ENCODE measurements at places on chromosomes 1 and 21.

GRCh38 chr1:10774615-10775310 lies 21.7 kb downstream of the CASZ1 start:
- no peak for DNase-seq

GRCh38 chr1:12038356-12039163 lies 19.3 kb downstream of the MIIP start:
- no peak for DNase-seq

GRCh38 chr21:15031790-15032357 lies 32.9 kb downstream of the NRIP1 start:
- DNase-seq: no peak

DNA sequence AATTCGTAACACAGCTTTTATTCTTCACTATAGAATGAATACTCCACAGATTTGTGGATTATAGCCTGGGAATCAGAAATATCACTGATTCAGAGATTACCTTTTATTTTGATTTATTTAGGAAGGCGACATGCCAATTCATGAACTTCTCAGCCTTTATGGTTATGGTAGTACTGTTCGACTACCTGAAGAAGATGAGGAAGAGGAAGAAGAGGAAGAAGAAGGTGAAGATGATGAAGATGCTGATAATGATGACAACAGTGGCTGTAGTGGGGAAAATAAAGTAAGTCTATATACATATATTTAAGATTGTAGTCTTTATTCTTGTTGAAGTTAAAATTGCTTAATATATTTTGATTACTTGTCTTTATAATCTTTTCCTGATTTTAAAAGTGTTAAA lies 33.1 kb downstream of the MIER1 start:
- DNase-seq: no peak

DNA sequence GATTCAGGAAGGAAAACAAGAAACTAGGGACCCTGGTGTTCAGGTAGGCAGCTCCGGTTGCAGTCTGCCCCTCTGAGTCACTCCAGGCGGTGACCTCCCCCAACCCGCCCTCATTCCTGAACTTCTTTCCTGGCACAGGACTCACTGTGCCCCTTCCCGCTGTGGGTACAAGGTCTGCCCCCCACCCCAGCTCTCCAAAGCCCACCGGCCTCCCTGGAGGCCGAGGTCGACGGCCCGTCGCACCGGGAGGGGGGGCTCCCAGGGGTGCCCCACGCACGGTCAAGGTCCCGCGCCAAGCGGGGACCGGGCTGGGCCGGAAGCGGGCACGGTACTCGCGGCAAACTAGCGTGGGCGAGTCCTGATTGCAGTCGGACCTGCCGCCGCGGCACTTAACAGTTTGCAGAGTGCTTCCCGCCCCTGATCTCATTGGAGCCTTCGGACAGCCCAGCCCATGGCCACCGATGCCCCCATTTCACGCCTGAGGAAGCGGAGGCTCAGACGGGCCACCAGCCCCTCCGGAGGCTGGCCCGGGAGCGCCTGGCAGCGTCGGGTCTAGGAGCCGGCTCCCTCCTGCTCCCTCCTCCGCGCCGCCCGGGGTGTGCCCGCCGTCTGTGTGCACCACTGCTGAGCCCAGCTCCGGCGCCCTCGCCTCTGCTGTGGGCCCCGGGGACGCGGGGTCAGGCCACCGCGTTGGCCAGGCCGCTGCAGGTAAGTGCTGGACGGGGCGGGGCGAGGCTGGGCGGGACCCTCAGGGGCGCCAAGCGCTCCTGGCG lies at the start of gene GJB3:
Gene GJB3, plus strand, starts transcription at position 144 of the 773 bp plus-strand sequence. CDS start 3,549 bp downstream, outside the sequence.
- DNase-seq: no peak

Measured in CD4-positive, alpha-beta T cell treated with Interleukin-10 for 1 hour (primary cell).